ENCODE measurements at places on chromosomes 2 and 18.

- no peak for DNase-seq
These were observed 15.0 kb upstream of the OTOF start for GRCh38 chr2:26492749-26493515.

- no peak for DNase-seq
These were observed 37.9 kb downstream of the LYPD1 start for GRCh38 chr2:132632000-132632649.

- DNase-seq, result no peak
These were observed 514.8 kb upstream of the MYT1L start for GRCh38 chr2:2845806-2846315.

- no peak for DNase-seq
These were observed 144.6 kb upstream of the SETBP1 start for GRCh38 chr18:44536046-44536445.

DNA sequence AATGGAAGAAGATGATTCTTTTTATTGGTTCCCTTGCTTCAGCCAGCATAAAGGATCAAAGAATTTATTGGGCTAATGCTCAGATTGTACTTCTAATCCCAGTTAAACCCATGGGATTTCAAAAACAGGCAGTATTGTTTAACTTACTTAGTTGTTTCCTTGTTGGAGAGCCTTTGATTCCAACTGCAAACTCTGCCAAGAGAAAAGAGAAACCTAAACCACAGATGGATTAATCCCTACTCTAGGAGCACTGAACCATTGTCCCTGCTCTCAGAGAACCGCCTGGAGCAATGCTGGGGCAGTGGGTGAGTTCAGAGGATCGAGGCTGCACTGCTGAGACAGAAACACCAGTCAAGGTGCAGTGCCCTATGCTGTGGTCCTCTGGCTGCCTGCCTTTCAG is 44.9 kb upstream of the SIGLEC15 start:
- no peak for DNase-seq

DNA sequence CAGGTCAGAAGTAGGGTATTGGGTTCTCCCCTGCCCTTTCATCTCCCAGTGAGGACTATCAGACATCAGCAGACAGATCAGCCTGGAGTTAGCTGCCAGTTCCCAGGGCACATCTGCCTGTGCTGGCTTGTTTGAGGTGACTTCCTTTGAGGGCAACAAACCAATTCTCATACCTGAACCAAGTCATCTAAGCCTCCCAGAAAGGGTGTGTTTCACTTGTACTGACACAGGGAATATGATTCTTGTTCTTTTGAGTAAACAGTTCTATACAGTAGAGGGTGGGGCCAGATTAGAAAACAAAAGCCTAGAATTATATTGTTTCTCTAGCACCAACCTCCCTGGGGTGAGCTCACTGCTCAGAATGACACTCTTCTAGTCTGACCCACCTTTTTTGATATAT is 591.9 kb downstream of the SLC4A3 start:
- no peak for DNase-seq

GRCh38 chr18:48002933-48003365 is 72.5 kb upstream of the SMAD2 start:
- DNase-seq, result no peak

GRCh38 chr18:48947560-48947959 is 3.2 kb downstream of the SMAD7 start:
- DNase-seq, result no peak

- DNase-seq, result no peak
These were observed 354.9 kb downstream of the TNS1 start for GRCh38 chr2:217647925-217648324.

DNA sequence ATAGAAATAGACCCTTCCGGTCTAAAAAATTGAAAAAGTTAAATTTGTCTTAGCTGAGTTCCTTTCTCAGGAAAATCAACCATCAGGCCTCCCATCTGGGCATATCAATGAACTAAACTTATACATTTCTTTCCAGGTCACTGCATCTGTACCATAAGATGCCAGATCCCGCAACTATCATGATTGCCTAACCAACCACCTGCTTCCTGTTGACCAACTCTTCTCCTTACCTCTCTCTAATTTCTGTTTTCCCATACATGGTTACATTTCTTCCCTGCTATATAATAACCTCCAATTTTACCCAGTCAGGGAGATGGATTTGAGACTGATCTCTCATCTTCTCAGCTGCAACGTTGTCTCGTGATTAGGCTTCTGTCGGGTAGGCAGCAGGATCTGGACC is 228.7 kb downstream of the FSIP2 start:
- no peak for DNase-seq

- DNase-seq, result no peak
These were observed 70.7 kb downstream of the EMX1 start for GRCh38 chr2:72988041-72988440.

DNA sequence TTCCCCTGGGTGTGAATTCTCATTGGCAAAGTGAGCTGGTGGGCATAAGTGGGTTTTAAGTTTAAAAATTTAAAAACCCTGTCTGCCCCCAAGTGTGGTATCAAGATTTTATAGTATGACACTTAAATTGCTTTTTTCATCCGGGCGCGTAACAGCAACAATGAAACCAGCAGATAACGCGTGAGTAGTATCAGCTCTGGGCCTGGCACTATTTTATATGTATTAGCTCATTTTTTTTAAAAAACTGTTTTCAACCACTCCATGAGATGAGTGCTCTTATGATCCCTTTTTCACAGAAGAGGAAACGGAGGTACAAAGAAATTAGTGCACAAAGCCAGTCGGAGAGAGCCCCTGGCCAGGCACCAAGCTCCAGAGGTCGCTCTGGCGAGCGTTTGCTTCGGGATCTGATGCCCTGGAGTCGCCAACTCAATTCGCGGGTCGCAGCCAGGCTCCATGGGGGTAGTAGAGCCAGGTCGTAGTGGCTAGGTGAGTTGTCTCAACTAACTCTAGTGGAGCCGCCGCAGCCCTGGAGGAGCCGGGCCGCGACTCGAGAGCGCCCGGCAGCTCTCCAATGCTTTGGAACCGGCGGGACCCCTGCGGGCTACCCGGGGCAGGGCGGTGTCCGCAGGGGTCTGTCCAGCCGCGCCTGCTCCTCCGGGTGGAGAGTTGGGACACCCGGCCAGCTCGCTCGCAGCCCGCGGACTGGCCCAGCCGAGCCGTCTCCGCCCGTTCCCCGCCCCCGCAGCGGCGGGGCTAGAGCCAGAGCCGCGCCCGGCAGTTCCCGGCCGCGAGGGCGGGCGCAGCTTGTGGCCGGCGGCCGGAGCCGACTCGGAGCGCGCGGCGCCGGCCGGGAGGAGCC is at the start of gene IL1R1:
TSS of gene IL1R1 (plus strand) at position 777 of the 859 bp plus-strand sequence. CDS start 14,979 bp downstream, outside the sequence.
- no peak for DNase-seq

- no peak for DNase-seq
These were observed 19.7 kb downstream of the ATP6V1C2 start for GRCh38 chr2:10741139-10741538.

- DNase-seq, result no peak
These were observed 18.4 kb downstream of the GREB1 start for GRCh38 chr2:11552260-11552638.

DNA sequence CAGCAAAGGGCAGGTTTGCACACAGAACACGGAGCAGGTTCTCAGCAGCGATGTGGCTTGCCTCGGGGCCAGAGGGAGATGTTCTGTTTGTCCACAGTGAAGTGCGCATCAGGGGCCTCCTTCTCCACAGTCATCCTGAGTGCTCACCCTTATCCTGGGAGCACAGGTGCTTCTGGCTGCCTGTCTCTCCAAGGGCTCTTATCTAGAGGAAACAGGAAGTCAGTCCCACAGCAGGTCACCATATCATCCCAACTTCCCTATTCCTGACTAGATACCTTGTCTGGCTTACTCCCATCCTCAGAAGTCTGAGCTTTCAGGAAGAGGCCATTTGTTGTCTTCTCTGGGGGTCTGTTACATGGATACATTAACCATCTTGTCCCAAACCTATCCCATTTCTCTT is at the start of gene CD207:
TSS of gene CD207 (minus strand) at position 174 of the 400 bp plus-strand sequence. CDS start at position 134, 40 bp downstream.
- no peak for DNase-seq

- DNase-seq, result peak; percentile 44
These were observed 133.2 kb downstream of the ZNF532 start for GRCh38 chr18:58997811-58998337.

DNA sequence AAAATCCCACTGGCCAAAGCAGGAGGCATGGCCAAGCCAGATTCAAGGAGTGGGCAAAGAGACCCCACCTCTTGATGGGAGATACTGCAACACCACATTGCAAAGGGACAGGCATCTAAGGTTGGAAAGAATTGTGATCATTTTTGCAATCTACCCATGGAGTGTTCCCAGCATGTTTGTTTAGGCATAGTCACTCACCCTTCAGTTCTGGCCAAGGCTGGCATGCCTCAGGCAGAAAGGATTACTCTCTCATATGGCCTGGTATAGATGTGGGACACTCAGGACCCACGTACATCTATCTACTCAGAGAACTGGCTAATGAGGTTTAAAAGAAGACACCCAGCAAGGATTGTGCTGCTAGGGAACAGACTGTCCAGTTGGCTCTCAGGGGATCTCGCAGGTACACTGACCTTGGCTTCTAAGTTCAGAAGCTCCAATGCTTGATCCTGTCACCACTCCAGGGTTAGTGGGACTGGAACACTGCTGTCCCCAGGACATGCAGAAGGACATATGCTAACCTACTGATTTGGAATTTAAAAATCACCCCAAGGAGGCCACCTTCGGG is 183.7 kb downstream of the KLHL29 start:
- no peak for DNase-seq

- DNase-seq, result no peak
These were observed 3.7 kb downstream of the MYL12B start for GRCh38 chr18:3265564-3266033.

DNA sequence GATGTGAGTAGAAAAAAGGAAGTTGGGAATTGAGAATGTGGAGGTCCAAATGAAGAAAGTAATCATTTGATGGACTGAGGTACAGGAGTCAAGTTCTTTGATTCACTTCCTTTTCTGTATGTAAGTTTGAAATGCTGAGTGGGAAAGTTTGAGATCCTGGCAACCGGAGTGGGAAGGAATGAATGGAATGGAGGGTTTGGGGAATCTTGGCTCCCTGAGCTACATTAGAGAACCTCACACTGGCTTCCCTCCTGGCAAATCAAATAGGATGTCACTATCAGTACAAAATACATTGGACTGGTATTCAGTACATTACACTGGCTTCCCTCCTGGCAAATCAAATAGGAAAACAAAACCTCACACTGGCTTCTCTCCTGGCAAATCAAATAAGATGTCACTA is 9.8 kb upstream of the RNF138 start:
- no peak for DNase-seq

GRCh38 chr2:22878121-22878520 is 506.9 kb upstream of the KLHL29 start:
- no peak for DNase-seq

- peak; percentile 42 for DNase-seq
These were observed 29.6 kb upstream of the IL37 start for GRCh38 chr2:112881217-112881985.

All from AG04450 (cell line).